PC-3 (cell line): ENCODE measurements at places on chromosomes 6 and 20. TPM values are rescaled to one million over a fixed set of nuclear protein-coding genes. Genes with fewer than 3 reads are reported as not detected.

ALDH8A1 gene
- 1.7 and 1.9 TPM in 2 replicates for total RNA-seq

- DNase-seq, result no peak
These were observed 931.4 kb downstream of the QKI start for GRCh38 chr6:164345806-164346496.

FGD2 gene
- 0.35 and 0.44 TPM in 2 replicates for total RNA-seq

GRCh38 chr6:74705451-74705850 lies 500.4 kb downstream of the COL12A1 start:
- no peak for DNase-seq

FABP7 gene
- not detected in 2 replicates for total RNA-seq

- no peak for DNase-seq
These were observed 7.9 kb downstream of the RREB1 start for GRCh38 chr6:7115543-7116231.

GRCh38 chr6:79028641-79029314 lies 49.3 kb downstream of the PHIP start:
- no peak for DNase-seq

DNA sequence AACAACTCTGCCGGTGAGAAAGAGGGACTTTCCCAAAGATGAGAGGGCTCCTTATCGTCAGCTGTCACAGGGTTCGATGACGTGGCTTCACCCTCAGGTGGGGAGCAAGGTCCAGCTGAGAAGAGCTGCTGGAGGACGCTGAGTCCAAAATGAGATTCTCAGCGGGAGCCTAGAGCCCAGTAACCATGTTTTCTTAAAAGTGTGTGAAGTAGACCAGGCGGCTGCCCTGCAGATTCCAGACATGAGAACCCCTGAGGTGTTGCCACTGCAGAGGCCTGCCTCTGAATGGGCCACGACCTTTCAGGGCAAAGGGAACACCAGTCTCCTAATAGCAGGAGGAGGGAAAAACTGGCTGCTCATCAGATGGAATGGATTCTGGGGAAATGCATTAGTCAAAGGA lies 375.1 kb downstream of the BTBD9 start:
- no peak for DNase-seq

- DNase-seq, result peak; percentile 67
These were observed 81.5 kb downstream of the EDN1 start for GRCh38 chr6:12371641-12372146.

GRCh38 chr6:124490122-124490521 lies 472.1 kb upstream of the RNF217 start:
- DNase-seq, result no peak

DNA sequence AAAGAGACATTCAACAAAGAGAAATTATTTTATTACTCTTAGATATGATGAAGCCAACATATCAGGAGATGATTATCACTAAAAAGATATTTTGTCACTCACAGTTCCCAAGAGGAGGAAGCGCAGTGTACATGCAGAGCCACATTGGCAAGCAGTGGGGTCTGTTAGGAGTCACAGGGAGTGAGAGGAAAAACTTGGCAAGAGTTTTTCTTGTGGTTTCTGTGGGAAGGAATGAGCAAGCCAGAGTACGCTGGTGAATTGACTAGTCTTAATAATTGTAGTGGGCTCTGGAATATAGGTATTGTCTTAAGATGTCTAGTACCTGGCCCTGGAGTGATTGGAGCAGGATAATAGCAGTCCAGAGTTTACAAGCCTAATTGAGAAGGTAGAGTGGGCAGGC lies 1095.2 kb downstream of the GRIK2 start:
- peak; percentile 77 for DNase-seq

MYL9 gene
- total RNA-seq, result 10.8 and 12.0 TPM in 2 replicates

DNA sequence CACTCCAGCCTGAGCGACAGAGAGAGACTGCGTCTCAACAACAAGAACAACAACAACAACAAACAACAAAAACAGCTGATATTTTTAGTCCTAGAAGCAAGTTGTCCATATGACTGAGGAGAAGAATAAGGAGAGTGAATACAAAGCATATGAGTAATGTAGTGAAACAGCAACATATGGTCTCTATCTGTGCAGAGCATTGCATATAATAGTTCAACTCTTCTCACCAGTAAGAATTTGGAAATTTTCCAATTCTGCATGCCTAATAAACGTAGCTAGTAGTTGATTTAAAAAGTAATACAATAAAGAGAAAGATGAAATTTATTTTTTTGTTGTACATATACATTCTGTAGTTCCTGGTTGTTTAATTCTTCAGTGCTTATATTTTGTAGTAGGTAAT lies 129.7 kb upstream of the FAM83B start:
- no peak for DNase-seq

GRCh38 chr6:41451039-41451438 lies 95.1 kb upstream of the FOXP4 start:
- no peak for DNase-seq
